GM03348 (cell line): ENCODE measurements at places on chromosomes 11 and 22.

DNA sequence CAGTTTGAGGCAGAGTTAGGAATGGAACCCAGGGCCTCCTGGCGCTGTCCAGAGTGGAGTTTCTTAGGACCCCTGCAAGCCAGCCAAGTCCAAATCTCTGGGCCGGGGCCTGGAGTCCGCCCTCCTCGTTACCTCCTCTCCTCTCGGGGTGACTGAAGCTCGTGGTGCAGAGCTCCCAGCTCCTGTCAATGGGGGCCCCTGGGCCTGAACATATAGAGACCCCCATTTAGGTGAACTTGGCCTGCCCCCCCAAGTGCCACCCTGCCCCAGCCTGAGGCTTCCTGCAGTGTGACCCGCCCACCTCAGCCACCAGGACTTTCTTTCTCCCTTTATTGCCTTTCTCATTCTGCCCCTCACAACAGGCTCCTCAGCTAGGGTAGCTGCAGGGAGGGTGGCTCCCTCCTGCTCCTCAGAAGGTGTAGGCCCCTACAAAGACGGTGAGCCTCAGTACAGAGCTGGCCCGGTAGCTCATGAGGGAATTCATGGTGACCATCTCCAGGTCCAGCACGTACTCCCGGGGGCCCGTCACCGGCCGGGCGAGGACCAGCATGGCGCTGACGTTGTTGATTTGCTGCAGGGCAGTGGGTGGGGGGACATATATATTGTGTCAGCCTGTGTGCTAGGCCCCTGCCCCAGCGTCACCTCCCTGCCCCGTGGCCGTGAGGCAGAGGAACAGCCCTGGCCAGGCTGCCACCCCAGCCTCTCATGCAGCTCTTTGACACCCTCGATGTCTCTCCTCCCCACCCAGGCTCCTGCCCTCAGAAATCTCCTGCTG lies 5.9 kb downstream of the EFEMP2 start:
- DNase-seq, result no peak

- DNase-seq, result no peak
Observed at GRCh38 chr11:96313163-96313562, 29.8 kb downstream of the MAML2 start.

DNA sequence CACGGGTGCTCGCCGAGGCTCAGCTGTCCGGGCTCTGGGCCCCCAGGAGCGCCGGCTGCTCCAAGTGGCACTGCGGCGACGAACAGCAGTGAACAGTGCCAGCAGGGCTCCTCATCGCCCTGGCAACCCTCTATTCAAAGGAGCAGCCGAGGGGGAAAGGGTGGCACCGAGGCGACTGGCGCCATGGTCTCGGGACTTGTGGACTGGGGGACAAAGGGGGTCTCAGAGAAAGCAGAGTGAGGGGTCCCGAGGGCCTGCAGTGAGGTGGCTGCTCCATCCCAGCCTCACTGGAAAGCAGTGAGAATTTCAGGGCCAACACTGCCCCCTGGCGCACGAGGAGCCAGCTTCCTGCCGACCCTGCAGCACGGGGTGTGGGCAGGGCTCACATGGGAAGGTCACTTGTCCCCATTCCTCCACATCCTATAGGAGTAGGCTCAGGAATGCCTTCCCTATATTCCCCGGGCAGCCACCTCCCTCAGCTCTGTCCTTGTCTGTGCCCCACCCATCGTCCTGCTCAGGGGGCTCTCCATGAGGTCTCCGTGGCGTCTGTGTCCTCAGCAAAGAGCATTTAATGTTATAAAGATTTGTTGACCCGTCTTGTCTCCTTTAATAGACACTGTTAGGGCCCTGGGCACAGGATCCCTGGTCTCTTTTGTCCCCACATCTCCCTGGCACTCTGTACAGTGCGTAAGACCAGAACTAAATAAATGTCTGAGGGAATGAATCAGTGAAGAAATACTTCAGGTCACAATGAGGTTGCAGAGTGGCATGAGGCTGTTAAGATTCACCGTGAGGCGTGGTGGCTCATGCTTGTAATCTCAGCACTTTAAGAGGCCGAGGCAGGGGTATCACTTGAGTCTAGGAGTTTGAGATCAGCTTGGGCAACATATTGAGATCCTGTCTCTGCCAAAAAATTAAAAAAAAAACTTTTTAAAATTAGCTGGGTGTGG lies 26.4 kb downstream of the LRFN4 start:
- peak; percentile 56 for DNase-seq

DNA sequence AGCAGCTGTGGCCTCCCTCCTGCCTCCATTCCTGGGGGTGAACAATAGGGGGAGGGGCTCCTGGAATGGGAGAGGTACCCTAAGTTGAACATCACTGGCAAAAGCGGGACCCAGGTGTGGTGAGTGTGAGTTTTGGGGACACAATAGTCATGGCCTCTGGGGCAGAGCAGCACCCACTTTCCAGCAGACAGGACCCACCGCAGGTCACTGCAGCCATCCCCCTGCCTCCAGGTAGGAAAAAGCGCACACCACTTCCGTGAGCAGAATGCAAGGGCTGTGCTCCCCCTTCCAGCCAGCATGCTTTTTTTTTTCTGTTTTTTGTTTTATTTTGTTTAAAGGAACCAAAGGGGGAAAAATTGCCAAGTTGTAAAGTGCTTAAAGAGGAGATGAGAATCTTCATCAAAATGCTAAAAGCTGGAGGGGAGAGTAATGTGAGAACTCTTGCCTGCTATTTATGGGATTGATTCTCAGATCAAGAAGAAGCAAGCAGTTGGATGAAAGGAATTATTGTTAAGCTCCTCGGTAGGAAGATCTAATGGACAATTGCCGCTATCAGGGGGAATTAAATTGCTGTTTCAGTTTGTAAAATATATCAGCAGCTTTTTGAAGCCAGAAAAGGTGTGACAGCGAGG lies 152.9 kb downstream of the FEZ1 start:
- DNase-seq, result no peak

- DNase-seq, result no peak
Observed at GRCh38 chr11:35097814-35098455, 41.0 kb upstream of the CD44 start.

DNA sequence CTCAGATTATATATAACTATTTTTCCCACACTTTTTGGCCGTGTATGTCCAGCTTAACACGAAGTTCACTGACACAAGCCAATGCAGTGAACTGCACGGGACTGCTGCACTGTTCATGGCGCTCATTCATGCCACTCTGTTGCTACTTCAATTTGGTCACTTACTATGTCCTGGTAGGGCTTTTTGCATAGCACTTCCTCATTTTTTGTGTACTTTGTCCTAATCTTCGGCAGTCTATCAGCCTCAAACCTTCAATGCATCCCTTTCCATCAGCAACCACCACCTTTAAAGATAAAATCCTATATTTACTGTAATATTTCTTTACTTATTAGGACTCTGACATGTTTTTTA lies 18.7 kb upstream of the ARHGAP32 start:
- no peak for DNase-seq

GRCh38 chr22:39601180-39601535 lies 30.6 kb downstream of the CACNA1I start:
- no peak for DNase-seq

DNA sequence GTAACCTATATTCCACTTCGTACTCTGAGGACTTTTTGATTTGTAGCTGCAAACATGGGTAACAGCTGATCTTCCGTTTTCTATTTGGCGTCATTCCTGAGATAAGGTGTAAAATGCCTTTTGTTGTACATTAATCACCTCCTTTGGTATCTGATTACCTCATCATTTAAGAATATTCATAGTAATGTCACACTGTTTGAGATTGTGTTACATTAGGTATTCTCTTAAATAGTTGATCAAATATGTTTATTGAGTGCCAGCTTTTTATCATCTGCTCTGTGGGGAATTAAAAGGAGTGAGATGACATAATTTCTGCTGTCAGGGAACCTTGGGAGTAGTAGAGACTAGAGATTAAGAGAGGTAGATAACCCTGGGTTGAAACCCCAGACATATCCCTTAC lies 5.9 kb downstream of the NCAM1 start:
- DNase-seq, result no peak

GRCh38 chr22:19992921-19993355 lies 23.7 kb downstream of the ARVCF start:
- no peak for DNase-seq

DNA sequence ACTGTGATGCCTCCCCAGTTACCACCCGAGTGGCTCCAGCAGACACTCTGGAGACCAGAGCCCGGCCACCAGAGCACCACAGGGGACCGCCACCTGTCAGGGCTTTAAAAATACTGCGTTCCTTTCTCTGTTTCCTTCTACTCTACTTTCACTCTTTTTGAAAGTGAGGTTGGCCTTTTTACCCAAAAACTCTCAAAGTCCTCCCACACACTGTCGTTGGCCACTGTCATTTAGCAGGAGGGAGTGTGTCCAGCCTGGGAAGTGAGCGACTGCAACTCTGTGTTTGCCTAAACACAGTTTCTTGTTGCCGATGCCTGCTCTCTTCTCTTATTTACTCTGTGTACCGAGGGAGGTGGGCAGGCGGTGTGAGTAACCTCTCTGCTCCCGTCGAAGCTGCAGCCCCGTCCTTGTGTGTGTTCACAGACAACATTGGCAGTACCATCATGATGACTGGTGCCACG lies 90.8 kb upstream of the CLDN5 start:
- no peak for DNase-seq

GRCh38 chr22:45496451-45496941 lies 6.2 kb upstream of the FBLN1 start:
- DNase-seq, result no peak

GRCh38 chr22:49077036-49077393 lies 750.7 kb downstream of the BRD1 start:
- no peak for DNase-seq

GRCh38 chr11:27431808-27432207 lies 40.8 kb downstream of the LGR4 start:
- no peak for DNase-seq

- no peak for DNase-seq
Observed at GRCh38 chr11:5910540-5910939, 17.5 kb downstream of the OR52E5 start.

DNA sequence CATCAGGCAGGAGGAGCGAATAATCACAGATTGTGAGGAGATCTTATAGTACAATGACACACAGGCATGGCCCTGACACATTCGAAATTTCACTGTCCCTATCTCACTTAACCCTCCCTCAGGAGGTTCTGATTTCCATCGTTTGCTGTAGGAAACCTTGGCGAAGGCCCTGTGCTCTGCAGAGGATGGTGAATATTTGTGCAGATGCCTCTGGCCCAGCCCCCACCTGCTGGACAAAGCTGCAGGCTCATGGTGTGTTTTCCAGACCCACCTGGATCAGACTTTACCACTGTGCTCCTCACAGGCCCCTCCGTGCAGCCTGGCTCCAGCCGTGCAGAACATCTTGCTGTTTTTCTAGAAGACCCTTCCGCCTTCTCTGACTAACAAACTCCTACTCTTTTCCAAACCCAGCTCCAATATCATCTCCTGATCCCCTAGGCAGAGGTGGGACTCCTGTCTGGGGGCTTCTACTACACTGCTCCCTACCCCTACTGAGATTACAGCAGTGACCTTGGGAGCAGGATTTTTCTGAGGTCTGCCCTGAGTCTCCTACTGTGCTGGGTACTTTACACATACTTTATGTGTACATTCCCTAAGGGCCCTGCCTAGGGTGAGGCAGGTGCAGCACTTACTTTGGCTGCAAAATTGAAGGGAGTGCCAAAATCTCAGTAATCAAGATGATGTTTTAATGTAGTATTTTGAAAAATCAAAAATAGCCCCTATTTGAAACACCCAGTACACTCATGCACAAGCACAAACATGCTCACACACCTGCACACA lies 412.7 kb downstream of the SOX6 start:
- no peak for DNase-seq

- no peak for DNase-seq
Observed at GRCh38 chr11:71148716-71149115, 103.7 kb downstream of the SHANK2 start.

DNA sequence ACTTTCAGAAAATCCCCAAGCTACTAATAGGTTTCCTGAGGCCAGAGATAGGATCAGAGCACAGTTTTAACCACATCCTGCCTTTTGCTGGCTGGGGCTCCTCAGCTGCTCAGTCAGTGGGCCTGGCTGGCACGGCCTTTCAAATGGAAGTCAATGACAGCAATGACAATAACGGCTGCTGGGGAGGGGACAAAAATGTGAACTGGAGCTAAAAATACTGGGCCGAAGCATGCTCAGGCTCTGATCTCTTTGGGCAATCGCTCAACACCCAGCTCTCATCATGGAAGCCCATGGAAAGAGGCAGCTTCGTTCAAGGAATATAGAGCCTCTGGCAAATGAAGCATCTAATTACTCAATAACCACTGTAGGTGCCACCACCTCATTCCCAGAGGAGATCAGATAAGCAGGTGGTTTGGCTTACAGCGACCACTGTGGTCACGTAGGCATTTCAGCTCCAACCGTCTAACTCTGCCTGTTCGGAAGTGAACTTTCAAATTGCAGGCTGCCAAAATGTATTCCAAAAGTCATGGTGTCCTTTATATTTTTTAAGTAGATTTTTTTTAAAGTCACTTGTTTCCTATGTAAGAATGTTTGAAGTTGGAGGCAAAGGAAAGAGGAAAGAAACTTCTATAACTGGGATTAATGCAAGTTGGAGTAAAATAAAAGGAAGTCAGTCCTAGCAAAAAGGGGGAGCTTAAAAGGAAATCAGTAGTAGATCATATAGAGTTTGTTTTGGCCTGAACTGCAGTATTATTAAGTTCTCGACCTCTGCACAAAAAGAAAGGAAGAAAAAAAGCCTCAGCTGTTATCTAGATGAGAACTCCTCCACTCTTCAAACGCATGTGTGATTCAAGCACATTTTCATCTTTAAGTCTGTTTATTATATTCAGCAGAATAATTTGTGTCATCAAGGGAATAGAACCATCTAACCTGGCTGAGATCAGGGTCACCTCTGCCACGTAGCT lies 14.1 kb downstream of the WT1 start:
- DNase-seq, result no peak

DNA sequence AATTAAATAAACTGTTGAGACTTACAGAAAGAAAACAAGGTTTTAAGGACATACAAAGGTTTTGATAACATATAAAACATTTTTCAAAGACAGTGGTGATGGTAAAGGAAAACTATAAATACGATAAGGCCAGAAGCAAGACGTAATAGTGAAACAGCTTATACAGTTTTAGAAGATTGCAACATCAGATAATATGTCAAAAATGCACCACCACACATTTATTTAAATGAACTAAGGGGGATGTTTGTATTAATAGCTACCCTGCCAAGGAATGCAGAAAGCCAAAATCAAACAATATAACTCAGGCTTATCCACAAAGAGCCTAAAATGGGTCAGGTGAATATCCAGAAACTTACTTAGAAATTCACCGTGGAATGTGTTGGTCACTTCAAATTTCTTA lies 981.6 kb upstream of the FAT3 start:
- DNase-seq, result no peak

- peak; percentile 68 for DNase-seq
Observed at GRCh38 chr11:93484716-93485115, 58.5 kb downstream of the SMCO4 start.

DNA sequence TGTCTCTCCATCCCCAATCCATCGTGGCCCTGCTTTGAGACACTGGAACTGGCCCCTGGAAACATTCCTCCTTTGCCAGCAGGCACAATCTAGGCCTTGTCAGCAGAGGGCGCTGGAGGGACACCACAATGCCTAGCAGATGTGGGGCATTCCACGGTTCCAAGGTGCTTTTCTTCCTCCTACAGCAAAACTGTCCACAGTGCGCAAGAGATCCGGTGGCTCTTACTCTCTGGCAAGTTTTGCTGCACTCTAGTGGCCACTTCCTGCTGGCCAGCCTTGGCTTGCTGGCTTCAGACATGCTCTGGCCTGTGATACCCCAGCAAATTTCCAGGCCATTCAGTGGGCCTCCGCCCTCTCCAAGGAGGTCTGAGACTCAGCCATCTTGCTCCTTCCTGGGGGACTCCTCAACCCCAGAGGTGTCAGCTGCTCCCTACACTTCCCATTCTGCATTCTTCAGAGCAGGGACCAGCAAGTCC lies 17.1 kb upstream of the RBM4B start:
- DNase-seq, result peak; percentile 95

- DNase-seq, result no peak
Observed at GRCh38 chr11:28799316-28799715, 691.1 kb downstream of the METTL15 start.
